ENCODE measurements at places on chromosomes 2 and 18.

DNA sequence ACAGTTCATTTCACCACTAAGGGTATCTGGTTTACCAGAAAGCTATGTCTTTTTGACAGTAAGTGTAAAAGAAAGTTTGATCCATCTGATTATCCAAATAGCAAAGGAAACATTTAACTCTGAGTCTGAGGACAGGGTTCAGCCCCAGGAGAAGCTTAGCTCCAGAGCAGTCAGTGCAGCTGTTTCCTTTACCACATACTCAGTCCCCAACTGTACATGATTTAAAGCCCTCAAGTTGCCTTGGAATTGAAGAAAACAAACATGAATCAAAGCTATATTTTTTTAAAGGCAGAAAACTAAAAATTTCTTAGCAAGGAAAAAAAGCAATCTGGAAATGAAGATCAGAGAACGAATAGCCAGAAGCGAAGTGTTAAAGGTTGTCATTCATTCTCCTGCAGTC is 746.0 kb downstream of the METTL4 start:
- no peak for DNase-seq

DNA sequence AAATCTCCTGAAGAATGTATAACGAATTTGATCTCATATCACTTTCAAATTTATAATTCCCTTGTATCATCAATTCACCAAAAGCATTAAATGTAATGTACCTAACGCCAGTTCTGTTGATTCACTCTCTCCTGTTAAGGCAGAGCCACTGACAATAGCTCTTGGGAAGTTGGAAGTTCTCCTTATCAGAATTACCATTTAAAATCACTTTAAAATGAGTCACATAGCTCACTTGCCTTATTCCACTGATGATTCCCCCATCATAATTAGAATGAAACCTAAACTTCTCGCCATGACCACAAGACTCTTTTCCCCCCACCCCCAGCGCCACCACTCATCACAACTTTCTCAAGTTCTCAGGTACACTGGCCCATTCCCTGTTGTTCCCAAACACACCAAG is 117.1 kb downstream of the PID1 start:
- DNase-seq: no peak

DNA sequence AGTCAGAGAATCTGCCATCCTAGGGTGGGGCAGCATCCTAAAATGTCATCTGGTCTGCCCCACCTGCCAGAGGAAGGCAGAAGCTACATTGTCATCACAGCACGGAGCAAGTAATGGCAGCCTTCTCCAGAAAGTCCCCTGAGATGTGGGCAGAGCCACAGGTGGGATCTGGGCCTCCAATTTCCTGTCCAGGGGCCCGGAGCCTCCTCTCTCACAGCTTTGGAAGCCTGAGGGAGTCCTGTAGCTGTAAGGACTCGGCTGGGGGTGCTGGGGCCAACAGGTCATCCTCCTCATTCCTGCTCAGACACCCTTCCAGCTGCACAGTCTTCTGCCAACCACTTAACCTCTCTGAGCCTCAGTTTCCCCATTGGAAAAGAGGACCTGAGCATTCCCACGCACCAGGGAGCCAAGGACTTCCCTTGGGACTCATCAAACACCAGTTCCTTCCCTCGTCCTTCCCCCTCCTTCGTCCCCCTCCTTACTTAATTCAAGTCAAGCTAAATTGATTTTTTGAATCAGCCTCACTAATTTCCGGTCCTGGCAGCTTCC is 48.6 kb upstream of the ID2 start:
- DNase-seq: no peak

DNA sequence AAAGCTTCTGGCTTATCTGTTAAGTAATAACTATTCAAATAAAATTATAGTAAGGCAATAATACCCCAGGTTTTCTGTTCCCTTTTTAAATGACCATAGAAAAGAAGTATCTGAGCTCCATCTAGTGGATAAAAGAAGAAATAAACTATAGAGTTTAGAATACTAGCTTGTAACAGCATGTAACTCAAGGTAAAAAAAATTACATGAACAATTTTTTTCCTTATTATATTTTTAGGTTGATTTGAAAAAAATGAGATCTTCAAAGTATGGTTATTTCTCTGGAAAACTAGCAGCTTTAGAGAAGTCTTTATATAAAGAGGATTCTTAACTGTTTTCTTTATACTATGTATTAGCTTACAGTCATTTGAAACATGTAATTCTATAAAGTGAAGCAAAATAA is 58.1 kb downstream of the NCKAP1 start:
- no peak for DNase-seq

GRCh38 chr2:174486563-174487107 is at the start of gene GPR155:
TSS of gene GPR155 (minus strand) at chr2:174487029. CDS start at chr2:174481956, 5,073 bp downstream.
- DNase-seq: peak; percentile 20

DNA sequence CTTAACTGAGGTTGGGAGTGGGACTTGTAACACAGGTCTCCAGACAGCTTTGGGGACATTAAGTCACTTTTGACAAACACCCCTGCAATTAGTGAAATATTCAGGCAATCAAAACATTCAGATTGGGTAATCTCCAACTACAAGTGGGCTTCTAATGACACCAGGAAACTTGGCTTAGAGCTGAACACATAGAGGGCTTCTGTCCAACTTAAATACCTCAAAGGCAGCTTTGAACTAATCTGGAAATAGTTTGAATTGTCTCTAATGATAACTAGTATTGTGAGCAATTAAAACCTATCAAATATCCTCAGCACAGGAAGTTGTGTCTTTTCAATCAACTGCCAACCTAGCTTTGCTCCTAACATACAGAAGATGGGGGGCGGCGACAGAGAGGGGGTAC is 5.1 kb upstream of the ASPRV1 start:
- no peak for DNase-seq

All from stimulated activated CD8-positive, alpha-beta memory T cell treated with anti-CD3 and anti-CD28 coated beads, Interleukin-15, amount 100 ng/mL, for 1 hour (primary cell).